Testis (tissue), 5 donors: ENCODE measurements at places on chromosomes 12 and 14.

GRCh38 chr12:7188562-7189397 lies 706 bp upstream of the PEX5 start:
- peak; percentile 81 for DNase-seq

DNA sequence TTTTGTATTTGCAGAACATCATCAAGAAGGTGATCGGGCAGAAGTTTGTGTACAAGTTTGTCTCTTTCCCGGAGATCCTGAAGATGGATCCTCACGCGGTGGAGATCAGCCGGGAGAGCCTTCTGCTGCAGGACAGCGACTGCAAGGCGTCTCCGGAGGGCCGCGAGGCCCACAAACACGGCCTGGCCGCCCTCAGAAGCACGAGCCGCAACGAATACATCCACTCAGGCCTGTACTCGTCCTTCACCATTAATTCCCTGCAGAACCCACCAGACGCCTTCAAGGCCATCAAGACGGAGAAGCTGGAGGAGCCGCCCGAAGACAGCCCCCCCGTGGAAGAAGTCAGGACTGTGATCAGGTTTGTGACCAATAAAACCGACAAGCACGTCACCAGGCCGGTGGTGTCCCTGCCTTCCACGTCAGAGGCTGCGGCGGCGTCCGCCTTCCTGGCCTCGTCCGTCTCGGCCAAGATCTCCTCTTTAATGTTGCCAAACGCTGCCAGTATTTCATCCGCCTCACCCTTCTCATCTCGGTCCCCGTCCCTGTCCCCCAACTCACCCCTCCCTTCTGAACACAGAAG lies 52.8 kb downstream of the ELK3 start:
- no peak for DNase-seq

DNA sequence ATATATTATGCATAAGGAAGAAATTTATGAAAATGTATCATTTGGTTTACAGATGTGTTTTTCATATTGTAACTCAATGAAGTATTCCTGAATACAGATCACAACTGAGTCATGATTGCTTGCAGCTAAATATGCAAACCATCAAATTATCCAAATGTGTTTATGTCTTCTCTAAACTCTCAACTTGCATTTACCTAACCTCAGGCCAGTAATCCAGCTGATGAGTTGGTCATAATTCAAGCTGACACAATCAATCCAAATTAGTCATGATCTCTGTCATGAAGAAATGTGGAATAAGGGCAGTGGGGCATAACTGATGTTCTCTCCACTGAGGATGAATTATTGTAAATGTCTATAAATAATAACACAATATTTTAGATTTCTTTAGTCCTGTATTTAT lies 104.8 kb upstream of the CNTN1 start:
- DNase-seq = no peak

GRCh38 chr14:46571970-46572369 lies 79.6 kb downstream of the RPL10L start:
- DNase-seq = no peak

GRCh38 chr12:75892731-75893408 lies 138.7 kb downstream of the PHLDA1 start:
- DNase-seq = no peak

DNA sequence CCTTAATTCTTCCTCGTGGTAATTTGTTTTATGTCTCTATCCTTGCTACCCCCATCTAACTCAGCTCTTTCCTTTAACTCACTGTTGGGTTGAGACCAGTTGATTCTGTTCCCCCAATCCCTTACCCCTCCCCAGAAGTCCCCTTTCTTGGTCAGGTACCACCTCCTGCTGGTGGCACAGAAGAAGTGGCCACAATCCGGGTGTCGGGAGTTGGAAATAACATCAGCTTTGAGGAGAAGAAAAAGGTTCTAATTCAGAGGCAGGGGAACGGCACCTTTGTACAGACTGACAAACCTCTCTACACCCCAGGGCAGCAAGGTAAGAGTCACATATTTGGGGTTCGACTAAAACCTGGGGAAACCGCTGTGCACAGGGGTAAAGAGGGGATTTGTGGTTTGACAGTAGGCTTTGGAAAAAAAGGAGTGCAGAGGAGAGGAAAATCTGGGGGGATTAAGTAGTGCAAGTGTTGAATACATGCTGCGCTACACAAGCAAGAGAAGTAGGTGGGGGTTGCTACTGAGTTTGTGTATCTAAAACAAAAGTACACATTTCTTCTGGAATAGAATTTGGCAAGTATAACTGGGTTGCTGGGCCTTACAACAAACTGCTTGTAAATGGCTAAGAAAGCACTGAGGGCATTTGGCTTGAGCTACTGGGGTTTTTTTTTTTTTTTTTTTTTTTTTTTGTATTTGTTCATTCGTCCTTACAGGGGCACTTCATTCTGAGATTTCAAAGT lies 1.3 kb downstream of the A2ML1 start:
- peak; percentile 64 for DNase-seq

DNA sequence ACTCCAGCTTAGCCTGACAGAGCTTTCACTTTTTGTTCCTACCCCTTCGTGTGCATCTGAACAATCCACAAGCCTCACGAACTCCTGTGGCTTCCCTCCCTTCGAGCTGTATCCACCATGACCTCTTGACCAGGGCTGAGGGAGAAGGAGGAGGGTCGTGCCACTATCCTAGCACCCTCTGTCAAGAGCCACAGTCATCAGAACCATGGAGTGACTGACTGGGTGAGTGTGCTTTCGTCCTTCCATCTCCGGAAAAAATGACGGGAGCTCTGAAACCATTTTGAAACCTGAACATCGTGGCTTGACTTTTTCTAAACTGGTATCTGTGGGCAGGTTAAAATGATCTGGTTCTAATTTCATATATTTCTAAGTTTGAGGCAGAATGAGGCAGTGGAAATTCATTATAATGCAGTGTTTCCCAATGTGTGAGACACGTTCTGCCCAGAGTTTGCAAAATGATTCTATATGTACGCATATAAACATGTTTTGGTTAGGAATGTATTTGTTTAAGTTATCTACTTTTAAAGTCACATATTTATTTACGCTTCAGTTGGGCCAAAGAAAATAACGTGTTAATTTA lies 27.0 kb downstream of the IL26 start:
- no peak for DNase-seq

- no peak for DNase-seq
Observed at GRCh38 chr14:77325746-77326094, 4.9 kb downstream of the GSTZ1 start.

DNA sequence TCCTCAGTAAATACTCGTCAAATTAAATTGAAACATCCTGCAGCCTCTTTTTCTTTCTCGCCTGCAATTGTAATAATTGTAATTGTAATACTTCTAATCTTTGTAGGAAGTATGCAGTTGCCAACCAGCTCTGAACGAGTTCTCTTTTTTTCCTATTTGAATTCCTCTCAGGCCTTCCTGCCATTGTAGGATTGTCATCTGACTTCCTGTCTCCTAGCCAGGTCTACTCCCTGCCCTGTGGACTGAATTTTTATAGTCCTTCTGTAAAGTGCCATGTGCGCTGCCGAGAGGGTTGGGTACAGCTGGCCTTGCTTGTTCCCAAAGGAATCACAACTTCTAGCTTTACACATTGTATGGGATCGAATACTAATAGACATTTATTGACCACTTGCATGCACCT lies 183.3 kb downstream of the SSPN start:
- peak; percentile 46 for DNase-seq

DNA sequence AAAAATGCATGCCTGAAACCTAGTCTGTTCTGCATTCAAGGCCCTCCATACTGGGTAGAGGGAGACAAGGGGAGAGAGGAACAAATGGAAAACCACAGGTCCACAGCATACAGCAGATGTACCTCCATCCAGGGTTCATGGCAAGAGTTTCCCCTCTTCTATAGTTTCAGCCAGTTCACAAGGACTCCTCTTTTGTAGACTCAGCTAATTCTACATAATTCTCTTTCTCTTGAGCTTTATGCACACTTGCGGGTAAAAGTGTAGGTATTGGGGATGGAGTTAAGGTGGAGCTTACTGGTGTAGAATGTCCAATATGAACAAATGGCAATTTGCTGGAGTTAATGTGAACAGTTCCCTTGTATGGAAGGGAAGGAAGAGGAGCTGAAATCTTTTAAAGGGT lies 23.4 kb downstream of the G2E3 start:
- DNase-seq = no peak

DNA sequence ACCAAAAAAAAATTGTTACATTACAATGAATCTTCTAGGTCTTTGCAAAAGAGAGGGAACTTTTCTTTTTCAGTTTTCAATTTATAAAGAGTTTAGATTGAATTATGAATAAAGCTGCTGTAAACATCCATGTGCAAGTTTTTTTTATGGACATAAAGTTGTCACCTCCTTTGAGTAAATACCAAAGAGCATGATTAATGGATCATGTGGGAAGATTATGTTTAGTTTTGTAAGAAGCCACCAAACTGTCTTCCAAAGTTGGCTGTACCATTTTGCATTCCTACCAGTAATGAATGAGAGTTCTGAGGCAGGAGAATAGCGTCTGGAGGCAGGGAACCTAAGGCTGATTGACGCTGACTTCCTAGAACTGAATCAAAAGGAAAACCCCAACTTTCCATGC lies 30.2 kb downstream of the LEMD3 start:
- DNase-seq = no peak

- no peak for DNase-seq
Observed at GRCh38 chr14:70082394-70082793, 106.4 kb downstream of the SLC8A3 start.

GRCh38 chr12:42790761-42791151 lies 201.2 kb upstream of the PRICKLE1 start:
- no peak for DNase-seq

DNA sequence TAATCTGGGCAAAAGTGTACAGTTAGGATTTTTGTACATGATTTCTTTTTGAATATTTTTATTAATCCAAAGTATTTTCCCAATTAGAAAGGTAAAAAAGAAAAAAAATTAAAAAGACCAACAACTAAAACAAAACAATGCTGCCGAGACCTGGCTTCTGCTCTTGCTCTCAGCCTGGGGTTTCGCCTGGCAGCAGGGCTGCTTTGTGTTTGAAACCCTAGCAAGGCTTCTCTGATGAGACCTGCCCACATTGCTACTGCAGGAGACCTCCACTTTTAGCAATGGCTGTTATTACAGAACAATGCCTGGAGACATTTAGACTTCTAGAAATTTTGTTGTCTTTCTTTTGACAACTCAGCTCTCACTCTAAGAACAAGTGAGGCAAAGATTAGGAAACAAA lies 1153.0 kb upstream of the TMEM132C start:
- DNase-seq = no peak

- no peak for DNase-seq
Observed at GRCh38 chr14:99015833-99016232, 256.2 kb downstream of the BCL11B start.

DNA sequence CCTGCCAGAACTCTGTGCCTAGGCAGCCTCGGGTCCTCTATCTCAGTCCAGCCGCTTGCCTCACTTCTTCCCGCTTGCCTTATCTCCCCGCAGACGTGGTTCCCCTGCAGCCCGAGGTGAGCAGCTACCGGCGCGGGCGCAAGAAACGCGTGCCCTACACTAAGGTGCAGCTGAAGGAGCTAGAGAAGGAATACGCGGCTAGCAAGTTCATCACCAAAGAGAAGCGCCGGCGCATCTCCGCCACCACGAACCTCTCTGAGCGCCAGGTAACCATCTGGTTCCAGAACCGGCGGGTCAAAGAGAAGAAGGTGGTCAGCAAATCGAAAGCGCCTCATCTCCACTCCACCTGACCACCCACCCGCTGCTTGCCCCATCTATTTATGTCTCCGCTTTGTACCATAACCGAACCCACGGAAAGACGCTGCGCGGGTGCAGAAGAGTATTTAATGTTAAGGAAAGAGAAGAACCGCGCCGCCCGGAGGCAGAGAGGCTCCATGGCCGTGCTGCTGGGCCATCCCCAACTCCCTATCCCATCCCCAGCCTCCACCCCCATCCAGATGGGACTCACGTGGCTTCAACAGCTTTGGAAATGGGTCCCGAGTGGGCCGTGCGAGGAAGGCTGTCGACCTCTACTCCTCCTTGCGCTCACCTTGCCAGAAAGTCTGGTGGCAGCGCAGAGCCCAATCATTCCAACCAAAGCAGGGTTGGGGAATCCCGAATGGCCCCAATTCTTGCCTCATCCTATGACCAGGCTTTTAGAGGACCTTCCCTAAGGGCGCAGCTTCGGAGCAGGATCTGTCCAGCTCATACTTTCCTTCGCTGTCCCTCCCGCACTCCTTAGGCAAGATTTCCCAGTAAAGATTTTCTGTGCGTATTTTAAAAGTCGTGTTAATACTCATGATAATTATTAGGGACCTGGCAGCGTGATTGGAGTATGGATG lies 6.5 kb downstream of the HOXC13 start:
- DNase-seq = no peak

GRCh38 chr12:49825360-49825970 lies 2.7 kb downstream of the NCKAP5L start:
- no peak for DNase-seq

GRCh38 chr12:39959031-39959430 lies 146.8 kb downstream of the SLC2A13 start:
- no peak for DNase-seq

DNA sequence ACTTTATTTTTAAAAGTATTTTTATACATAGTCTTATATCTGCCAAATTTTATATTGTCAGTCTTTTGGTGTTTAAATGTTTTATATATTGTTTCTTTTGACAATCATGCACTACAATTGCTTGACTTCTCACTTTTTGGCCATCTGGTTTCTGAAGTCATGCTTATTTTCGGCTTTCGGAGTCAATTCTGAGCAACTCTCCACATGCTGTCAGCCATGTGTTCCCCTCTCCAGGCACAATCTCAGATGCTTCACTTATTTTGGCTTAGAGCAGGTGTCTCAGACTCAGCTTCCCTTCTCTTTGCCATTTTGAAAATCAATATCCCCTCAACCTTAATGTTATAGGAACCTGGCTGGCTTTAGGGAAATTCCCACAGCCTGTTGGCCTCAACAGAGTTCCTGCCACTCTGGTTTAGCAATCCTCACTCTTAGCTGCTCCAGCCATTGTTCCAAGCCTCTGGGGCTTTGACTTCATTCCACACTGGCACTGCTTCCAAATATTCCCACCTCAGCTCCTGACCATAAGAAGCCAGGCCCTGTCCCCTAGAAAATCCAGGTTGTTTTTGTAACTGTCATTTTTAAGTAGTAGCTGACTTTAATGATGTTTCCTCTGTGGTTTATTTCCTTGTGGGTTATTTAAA lies 125.5 kb upstream of the FAR2 start:
- DNase-seq = no peak

- no peak for DNase-seq
Observed at GRCh38 chr14:105012171-105012985, 8.5 kb downstream of the CDCA4 start.

- DNase-seq = no peak
Observed at GRCh38 chr14:98955741-98956070, 316.3 kb downstream of the BCL11B start.

DNA sequence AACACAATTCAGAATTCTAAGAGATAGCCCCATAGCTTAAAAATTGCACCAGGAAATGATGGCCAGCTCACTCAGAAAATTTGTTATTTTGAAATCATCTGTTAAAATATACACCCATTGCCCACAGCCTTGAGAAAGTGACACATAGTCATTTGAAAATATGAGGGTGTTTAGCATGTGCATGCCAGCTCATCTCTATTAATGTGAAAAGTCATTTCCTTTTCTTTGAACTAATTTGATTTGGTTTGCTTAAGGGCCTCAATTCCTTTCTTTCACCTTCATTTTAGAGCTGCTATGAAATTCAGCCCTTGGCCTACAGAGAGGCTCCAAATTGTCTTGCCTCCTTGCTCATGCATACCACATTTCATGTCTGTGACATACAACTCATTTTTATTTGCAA lies 241.4 kb downstream of the PHLDA1 start:
- no peak for DNase-seq
